ENCODE measurements at places on chromosomes 2 and 18.
A peak's percentile ranks its signal among the peaks of the same experiment; 100 is the strongest.

DNA sequence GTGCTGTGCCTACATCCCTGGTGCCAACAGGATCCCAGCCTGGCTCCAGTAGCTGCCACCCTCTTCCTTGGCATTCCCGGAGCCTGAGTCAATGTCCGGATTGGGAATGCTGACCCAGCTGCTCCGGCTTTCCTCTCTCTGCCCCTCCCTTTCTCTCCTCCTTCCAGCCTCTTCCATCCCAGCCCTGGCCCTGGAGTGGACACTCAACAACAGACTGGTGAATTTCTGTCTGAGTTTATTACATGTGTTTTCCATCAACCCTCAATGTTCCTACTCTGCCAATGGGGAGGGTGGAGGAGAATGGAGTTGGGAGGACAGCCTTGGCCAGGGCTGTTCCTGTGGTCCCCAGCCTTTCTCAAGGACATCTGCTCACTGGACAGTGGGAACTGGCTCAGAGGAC lies 917 bp upstream of the PRKAG3 start:
- DNase-seq = no peak

DNA sequence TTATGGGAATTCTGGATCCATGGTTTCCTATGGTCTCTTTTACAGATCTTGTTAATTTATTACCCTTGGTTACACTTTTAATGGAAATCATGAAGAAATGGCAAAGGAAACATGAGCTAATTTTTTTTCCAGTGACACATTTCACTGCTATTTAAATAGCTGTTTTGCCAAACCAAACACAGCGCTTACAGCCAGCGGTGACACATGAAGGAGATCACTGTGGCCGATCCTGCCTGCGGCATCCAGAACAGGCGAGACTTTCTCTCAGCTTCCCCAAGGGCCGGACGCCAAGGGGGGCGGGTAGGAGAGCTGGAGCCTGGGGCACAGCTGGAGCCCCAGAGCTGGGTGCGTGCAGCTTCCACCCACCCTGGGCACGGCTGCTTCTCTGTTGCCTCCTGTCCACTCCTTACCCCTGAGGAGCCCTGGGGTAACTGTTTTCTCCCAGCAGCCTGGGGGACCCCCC lies 81.4 kb upstream of the PKDCC start:
- peak; percentile 88 for DNase-seq

- DNase-seq = no peak
Observed at GRCh38 chr2:41927581-41928264, 120.1 kb upstream of the PKDCC start.

GRCh38 chr2:25521665-25522387 lies 151.6 kb downstream of the DTNB start:
- DNase-seq = peak; percentile 44

DNA sequence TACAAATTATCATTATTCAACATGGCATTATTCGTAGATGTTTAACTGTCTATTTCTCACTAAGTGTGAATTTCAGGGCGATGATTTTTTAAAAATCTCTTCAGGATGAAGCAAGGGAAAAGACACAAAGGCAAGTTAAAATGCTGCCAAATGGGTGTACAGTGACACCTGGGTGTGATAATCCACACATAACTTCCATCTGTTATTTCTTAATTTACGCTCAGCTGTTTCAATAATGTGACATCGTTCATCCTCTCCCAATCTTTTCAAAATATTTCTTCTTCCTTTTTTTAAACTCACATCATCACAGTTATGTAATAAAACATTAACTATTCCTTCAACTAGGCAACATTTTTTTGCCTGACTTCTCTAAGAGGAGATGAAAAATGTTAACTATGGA lies 10.6 kb downstream of the PDE1A start:
- no peak for DNase-seq

All from non-pigmented ciliary epithelial cell (primary cell).